ENCODE measurements at places on chromosomes 12 and 14.

GRCh38 chr12:76329159-76329558 lies 19.1 kb downstream of the BBS10 start:
- DNase-seq: no peak

GRCh38 chr14:105052110-105052458 lies 13.1 kb downstream of the GPR132 start:
- DNase-seq: no peak

GRCh38 chr12:16148938-16149337 lies 128.5 kb downstream of the SLC15A5 start:
- no peak for DNase-seq

- DNase-seq: no peak
These were observed 83.4 kb downstream of the PRORP start for GRCh38 chr14:35205737-35206136.

- no peak for DNase-seq
These were observed 250.0 kb downstream of the PHLDA1 start for GRCh38 chr12:75781532-75782046.

DNA sequence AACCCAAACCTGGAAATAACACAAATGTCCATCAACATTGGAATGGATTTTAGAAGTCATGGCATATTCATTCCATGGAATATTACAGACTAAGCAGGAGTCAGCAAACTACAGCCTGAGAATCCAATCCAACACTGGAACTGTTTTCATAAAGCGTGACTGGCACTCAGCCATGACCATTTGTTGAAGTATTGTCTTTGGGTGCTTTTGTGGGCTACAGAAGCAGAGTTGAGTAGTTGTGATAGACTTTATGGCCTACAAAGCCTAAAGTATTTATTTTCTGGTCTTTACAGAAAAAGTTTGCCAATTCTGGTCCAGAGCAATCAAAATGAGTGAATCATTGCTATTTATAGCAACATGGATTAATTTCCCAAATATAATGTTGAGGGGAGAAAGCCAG lies 34.5 kb upstream of the FRS2 start:
- no peak for DNase-seq

GRCh38 chr14:104560586-104560945 lies 19.0 kb upstream of the C14orf180 start:
- no peak for DNase-seq

DNA sequence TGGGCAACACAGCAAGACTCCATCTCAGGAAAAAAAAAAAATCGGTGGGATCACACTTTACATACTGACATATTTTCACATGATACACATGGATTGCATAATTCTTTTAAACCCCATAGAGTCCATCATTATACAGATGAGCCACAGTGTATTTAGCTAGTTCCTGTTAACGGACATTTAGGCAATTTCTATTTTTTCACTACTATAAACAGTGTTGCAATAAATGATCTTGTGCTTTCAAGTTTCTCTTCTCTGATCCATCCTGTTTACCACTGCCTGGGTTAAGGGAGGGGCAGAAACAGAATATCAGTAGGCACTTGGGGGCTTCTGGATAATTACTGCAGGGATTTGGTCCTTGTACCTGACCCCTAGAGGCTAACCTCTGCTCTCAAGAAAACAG lies 43.4 kb upstream of the SPTLC2 start:
- no peak for DNase-seq

Data from activated CD8-positive, alpha-beta memory T cell treated with anti-CD3 and anti-CD28 coated beads, Interleukin-2, amount 50 U/mL, for 4 hours (primary cell).